ENCODE measurements at places on chromosomes 5 and 9.

GRCh38 chr5:154243736-154244135, 53.2 kb downstream of the GALNT10 start:
- DNase-seq = no peak

GRCh38 chr9:78064075-78064474, 32.5 kb upstream of the GNAQ start:
- no peak for DNase-seq

GRCh38 chr5:97508864-97509263, 325.8 kb upstream of the RIOK2 start:
- DNase-seq = no peak

DNA sequence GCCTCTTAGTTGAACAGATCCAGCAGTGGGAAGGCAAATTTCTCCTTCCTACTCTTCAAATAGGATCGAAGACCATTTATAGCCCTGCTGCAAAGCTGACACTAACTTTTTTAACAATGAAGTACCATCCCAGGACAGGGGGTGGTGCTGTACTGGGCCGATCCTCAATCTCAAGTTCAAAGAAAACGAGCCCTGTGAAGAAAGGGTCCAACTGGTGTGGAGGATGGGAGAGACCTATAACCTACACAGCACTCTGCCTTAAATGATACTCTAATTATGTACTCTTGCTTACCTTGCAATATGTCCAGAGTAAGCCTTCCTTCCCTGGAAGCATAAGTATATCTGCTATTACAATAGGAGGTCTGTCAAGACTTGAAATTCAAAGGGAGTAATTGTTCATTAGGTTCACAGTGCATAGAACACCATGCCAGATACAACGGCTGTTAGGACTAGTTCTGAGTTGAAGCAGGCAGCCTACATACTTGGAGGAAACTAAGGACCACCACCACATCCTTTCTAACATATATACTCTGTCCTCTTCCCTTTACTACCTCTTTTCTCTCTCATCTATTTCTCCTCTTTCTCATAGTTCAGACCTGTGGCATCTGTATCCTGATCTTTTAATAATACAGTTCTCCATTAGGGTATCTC, 6.2 kb downstream of the ETF1 start:
- DNase-seq = peak; percentile 19

DNA sequence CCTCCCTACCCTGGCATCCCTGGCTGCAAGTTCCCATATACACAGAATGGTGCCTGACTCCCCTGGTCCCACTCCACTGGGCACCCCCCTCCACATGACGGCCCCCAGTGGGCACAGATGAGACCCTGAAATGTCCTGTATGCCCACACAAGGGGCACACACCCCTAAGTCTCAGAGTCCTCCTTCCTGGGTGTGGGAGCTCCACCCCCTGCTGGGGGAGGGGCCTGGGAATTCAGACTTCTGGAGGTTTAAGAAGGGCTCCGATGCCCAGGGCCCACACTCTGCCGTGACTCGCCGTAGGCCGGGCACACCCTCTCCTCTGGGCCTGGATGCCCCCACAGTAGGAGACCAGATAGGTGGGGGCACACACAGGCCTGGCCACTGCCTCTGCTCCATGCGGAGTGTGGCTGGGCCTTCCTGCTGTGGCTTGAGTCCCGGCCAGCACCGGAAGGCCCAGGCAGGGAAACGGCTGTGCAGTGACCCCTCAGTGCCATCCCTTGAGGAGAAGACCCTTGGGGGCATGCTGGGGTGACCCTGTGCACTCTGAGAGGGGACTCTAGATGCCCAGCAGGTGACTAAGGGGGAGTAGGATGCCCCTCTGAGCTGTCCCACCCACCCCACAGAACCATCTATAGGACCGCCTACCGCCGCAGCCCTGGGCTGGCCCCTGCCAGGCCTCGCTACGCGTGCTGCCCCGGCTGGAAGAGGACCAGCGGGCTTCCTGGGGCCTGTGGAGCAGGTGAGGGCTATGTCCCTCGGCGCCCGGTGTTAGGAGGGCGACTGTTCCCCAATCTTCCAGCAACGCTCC, 6.5 kb downstream of the EGFL7 start:
- DNase-seq = no peak

DNA sequence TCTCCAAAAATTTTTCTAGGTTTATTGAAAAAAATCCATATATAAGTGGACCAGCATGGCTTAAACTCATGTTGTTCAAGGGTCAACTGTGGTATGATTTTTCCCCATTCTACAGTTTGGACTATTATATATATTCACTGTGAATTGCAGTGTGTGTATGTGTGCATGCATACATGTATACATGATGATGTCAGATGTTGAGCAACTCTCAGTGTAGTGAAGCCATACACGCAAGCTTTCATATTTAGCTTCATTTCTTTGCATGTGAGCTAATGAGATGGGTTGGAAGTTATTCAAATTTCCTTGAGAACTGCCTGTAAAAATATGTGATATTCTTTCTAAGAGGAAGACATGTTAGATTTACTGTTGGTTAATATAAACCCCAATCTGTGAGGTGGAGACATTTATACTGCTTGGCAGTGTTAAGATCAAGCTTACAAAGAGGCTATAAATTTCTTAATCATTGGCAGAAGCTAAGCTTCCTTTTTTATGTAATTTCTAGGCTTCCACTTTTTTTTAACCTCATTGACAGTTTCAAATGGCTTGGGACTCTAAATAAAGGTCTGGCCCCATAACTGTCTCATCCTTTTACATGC, 134.8 kb downstream of the GABRG2 start:
- no peak for DNase-seq

DNA sequence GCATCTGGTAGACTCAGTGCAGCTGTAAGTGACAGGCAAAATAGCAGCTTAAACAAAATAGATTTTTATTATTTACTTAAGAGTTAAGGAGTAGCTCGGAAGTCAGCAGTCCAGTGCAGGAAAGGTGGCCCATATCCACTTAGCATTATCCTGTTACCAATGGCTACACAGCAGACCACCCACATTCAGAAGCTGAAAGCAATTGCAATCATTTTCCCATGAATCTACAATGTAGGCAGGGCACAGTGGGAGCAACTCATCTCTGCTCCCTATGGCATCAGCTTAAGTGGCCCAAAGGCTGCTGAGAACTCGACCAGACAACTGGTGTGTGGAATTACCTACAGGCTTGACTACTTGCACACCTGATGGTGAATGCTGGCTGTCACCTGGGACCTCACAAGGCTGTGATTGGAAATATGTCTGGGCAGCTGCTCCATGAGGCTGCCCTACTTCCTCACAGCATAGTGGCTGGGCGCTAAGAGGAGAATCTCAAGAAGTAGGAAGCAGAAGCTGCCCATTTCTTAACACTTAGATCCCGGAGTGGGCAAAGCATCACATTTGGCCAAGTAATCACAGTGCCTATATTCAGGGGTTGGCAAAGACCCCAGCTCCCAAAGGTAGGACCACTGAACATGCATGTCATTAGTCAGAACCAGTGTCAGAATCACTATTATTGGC, 56.4 kb downstream of the SNX18 start:
- DNase-seq = no peak

Measured in brain microvascular endothelial cell (primary cell).